Lung microvascular endothelial cell (primary cell): ENCODE measurements at places on chromosomes 5 and 9.
A peak's percentile ranks its signal among the peaks of the same experiment; 100 is the strongest.

DNA sequence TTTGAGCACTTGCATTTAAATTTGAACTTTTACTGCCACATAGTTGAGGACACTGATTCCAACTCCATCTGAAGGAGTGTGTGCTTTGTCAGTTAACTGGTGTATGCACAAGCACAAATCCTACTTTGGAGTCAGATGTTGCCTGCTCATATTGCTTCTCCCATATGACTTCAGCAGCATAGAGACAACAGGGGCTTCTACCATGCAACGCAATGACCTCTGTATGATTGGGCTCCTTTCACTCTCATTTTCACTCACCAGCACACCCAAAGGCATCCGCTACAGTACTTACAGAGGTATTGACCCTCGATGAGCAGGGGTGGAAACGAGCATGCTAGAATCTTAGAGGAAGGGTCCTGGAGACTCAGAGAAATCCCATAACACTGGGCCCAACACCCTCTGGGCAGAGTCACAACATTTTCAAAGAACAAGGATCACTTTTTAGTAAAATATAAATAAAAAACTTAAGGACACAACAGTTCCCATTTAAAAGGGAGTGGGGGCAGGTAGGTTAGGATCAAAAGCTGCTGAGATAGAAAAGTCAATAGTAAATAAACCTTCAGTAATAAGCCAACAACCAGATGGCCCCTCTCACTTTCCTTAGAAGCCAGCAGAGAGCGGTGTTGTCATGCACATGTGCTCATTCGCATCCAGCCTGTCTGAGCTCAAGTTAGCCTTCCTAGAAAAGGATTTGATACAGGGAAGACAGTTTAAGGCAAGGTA is 203.8 kb downstream of the SNCAIP start:
- peak; percentile 71 for DNase-seq

- DNase-seq, result no peak
Observed at GRCh38 chr5:95880081-95880926, 57.8 kb upstream of the GLRX start.

- DNase-seq, result peak; percentile 20
Observed at GRCh38 chr5:14728459-14728938, 64.0 kb downstream of the OTULIN start.

GRCh38 chr9:123370526-123371227 is 14.7 kb downstream of the CRB2 start:
- DNase-seq, result no peak

- no peak for DNase-seq
Observed at GRCh38 chr9:130292106-130292505, 26.5 kb downstream of the HMCN2 start.

DNA sequence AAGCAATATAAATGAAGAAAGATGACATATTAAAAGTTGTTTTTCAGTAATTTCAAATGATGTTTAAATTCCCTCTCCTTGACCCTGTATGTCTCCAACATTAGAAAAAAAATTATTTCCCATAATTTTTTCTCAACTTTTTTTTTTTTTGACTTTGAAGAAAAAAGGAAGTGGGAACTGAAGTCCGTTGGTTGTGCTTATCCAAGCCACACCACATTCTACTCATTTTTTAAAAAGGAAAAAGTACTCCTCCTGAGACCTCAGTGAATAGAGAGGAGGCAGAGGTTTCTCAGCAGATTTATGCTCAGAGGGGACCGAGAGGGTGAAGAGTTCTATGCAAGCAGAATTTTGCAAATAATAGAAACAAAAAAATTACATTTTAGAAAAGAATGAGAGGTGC is 123.3 kb downstream of the PCSK5 start:
- no peak for DNase-seq

GRCh38 chr9:38619556-38620447 is 594 bp downstream of the ANKRD18A start:
- DNase-seq, result no peak

DNA sequence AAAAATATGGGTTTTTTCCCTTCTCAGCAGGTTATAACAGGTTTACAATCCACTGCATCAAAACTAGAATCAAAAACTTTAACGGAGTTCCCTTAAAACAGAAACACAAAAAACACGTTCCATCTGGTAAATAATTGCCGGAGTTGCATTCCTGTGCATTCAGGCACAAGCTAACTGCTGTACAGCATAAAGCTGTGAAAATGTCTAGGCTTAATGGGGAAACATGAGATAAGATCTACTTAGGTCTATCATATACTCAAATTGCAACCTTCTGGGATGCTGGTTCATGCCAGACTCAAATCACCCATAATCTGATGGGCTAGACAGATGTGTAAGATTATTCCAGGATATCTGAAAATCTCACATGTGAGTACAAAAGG is 265.3 kb downstream of the DOCK8 start:
- no peak for DNase-seq

DNA sequence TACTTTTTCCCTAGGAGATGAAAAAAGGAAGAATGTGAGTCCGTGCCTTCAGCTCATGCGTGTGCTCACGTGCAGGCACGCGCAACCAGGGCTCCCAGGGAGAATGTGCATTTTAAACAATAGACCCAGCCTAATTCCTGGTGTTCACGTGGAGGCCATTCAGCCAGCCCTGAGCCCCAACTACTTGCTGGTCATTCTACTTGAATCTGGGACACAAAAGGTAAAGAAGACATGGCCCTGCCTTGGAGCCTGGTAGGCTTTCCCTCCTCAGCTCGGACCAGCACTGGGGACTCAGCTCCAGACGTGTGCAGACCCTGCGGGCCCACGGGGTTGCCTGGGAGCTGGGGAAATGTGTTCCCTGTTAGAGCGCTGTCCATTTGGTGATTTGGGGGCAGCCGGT is 125.5 kb downstream of the MVB12B start:
- DNase-seq, result no peak

GRCh38 chr9:123679330-123679987 is 250.5 kb downstream of the DENND1A start:
- DNase-seq, result no peak

- DNase-seq, result no peak
Observed at GRCh38 chr5:177146891-177147638, 13.5 kb downstream of the NSD1 start.

- DNase-seq, result no peak
Observed at GRCh38 chr5:65364907-65365306, 116.8 kb downstream of the ADAMTS6 start.

DNA sequence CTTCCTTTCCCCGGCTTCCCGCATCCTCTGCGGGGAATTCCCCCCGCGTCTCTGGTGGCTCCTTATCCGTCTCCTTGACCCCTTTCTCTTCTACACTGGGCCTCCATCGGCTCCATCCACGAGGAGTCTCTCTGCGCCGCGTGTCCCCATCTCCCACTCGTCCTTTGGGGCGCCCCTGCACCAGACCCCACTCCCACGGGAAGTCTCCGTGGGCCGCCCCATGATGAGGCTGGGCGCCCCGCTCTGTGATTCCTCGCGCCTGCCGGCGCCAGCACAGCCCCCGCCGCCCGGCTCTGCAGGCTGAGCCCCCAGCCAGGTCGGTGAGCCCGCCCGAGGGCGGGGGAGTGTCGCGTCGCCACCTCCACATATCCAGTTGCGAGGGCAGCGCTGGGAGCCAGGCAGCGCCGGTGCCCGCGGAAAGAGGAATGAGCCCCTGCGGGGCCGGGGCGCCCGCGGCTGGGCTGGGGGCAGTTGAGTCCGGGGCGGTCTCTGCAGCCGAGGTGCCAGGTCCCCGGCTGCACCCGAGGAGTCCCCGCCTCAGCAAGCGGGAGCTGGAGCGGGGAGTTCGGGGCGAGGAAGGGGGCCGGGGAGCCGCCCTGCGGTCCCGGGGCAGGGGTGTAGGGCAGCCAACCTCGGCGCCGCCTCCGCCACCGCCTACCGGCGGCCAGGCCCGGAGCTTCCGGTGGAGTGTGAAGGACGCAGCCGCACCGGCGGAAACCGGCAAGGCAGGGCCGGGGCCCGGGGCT is 2.1 kb upstream of the TRAF1 start:
- DNase-seq, result peak; percentile 50

DNA sequence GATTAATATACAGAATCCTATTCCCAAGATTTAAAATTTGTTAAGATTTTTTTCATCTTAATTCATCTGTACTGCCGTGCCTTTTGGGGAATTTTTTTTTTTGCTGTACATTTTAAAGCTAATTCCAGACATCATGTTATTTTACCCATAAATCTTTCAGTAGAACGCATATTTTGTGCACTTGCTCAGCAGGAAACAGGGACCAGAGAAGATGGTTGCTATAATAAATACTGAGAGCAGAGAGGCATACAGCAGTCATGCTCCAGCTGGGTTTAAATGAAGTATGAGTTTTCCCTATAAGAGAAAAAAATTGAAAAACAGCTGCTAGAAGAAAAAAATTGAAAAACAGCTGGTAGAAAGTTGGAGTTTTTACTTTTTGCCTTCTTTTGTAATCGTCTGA is 196.9 kb upstream of the PUM3 start:
- DNase-seq, result peak; percentile 19

GRCh38 chr5:61640179-61641021 is 308.3 kb downstream of the ZSWIM6 start:
- no peak for DNase-seq

DNA sequence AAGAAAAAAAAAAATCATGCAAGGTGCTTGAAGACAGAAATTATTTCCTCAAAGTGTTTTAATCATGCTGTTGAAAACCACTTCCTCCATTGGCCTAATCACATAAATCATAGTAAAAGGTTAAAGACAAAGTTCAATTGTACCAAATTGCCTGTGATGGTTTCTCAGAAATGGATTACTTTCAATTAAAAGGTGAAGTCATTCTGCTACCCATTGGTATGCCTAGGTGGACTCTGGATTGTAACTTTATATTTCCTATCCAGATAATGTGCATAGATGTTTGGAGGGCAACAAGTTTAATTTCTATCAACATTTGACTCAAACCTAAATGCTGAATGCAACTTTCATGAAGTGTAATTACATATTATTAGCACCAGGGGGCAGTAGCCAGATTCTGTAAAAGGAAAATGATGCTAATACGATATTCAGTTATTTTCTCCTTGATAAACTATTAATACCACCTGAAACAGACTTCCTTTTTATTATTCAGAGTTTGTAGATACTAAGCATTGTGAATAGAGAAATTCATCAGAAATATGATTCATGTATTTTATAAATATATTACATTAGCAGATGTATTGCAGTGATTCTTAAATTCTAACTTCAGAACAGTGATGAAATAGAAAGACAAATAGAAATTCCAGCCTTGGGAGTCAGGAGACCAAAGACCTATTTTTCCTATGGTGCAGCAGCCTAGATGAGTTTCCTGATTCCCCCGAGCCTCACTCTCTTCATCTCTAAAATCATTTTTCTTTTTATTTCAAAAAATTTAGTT is 148.2 kb downstream of the CAAP1 start:
- DNase-seq, result peak; percentile 44

GRCh38 chr9:132031467-132032237 is 48.0 kb downstream of the MED27 start:
- no peak for DNase-seq

- DNase-seq, result no peak
Observed at GRCh38 chr5:170223906-170224305, 8.9 kb upstream of the C5orf58 start.

DNA sequence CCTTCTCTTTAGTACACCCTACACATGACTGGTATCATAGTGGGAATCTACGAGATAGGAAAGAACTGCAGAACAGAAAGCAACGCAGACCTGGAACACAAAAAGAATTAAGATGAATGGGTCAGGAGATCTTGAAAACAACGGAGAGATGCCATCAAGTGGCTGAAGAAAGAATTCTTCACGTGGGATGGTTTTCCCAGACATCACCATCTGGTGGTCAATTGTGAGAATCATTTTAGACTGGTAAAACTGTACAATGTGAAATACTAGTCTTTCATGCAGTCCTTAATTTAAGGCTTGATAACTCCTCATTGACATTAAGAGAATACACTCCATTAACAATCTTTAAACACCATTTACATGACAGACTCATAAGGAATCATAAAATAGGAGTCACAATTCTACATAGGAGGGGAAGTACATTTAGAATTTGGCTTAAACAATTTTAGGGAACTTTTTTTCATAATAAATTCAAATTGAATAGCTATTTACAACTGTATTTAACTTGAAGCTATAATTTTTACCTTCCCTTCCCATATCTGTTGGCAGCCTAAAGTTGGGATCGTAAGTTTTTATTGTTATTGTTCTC is 128.4 kb upstream of the TRPM3 start:
- peak; percentile 75 for DNase-seq

DNA sequence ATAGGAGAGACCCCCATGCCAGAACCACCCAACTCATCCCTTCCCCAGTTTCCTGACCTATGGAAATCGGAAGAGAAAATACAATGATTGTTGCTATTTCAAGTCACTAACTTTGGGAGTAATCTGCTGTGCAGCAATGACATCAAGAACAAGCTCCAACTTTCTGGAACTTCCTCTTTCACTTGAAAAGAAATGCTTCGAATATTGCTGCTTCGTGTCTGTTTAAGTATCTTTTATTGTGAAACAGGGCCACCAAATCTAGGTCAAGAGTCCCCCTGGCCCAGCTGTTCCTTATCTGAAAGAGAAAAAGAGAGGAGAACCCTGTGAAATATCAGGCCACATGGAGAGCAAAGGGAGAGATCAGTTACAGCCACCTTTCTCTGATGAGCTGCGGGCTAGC is 59.4 kb upstream of the DNAH5 start:
- DNase-seq, result no peak

DNA sequence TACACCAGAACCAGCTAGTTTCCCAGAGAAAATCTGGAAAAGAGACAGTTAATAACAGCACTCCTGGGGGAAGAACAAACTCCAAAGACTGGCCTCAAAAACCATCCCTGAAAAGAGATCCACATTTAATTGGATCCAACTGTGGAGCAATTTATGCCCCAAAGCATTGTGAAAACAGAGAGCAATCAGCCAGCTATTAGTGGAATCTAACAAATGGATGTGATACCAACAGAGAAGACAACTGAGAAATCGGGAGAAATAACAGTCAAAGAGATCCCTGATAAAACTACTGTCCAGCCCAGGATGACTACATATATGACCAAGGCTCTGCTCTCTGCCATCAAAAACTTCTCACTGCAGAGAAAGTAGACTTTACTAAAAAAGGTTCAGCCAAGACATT is 40.5 kb upstream of the TRIO start:
- DNase-seq, result no peak

- DNase-seq, result no peak
Observed at GRCh38 chr5:1217596-1218206, 7.5 kb upstream of the SLC6A18 start.

DNA sequence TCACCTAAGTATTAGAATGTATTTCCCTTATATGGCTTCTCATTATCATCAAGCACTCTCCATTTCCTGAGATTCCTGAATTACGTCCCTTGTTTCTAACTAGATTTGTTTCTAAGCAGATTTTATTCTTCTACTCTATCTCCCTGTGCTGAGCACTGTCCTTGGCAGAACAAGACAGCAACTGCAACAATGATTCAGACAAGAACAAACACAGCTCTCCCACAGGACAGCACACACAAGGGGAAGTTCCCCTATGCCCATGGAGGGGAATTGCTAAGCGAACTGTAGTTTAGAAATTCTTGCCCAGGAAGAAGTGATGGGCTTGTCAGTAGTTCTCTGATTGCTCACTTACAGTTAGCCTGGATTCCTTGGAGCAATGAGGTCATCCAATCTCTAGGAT is 759.9 kb downstream of the DTWD2 start:
- no peak for DNase-seq

- no peak for DNase-seq
Observed at GRCh38 chr9:36499174-36499890, 73.4 kb upstream of the MELK start.
